ENCODE measurements at places on chromosomes 5 and 9.

- no peak for DNase-seq
Observed at GRCh38 chr9:129235931-129236331, 57.9 kb upstream of the IER5L start.

DNA sequence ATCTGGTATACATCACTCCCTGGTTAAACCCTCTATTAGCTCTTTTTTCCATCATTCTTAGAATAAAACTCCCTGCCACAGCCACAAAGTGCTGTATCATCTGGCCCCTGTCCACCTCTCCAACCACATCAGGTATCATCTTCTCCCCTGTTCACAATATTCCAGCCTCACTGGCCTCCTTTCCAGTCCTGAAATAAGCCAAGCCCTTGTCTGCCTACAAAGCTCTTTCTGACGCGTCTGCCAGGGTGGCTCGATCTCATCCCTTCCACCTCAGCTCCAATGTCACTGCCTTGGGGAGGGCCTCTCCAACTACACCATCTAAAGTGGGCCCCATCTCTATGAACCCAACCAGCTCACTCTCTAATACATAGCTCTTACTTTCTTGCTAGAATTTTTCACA, 21.5 kb downstream of the CDK5RAP2 start:
- DNase-seq: no peak

DNA sequence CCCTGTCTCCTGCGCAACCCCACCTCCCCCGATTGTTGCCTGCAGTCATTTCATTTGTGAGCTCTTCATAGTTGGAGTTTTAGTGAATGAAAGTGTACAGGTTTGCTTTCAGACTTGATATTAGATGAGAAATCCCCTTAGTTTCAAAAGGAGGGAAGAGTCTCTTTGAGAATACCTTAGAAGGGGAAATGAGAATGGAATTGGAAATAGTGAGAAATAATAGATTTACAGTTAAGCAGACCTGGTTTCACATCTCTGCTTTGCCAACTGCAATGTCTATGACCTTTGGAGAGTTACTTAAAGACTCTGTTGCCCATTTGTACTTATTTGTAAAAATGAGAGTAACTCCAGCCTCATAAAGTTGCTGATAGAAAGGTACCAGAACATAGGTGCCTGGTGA, 120.4 kb downstream of the ZNF462 start:
- DNase-seq: no peak

DNA sequence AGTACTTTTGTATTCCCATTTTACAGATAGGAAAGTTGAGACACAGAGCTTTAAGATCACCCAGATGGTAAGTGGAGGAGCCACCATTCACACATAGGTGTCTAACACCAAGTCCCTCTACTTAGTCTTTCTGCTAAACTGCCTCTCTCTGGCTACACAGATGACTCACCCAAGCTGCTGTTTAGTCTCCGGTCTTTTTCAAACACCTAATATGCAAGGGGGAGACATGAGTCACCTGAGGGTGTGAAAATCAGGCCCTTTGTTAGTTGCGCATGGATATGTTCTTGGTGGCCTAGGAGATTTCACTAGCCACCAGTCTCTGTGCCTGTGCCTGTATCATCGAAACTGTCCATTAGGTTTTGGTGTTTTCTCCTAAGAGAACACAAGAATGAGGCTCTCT, 117.8 kb downstream of the MAST4 start:
- DNase-seq: no peak

DNA sequence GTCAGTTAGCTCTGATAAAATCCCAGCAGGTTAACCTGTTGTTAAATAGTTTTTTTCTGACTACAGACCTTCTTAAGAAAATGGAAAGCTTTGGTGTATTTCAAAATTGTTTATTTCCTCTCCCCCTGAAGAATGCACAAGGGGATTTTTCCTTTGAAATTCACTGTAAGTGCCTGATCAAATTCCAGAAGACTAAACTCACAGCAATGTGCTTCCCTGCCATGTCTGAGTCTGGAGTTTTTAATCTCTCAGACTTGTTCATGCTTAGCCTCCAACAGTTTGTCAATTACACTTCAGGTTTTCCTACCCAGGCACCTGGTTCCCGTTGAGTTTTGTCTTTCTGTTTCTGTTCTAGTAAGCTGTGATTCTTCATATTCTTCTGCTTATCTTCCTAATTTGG, 961.6 kb upstream of the CDH18 start:
- no peak for DNase-seq

GRCh38 chr5:85462957-85463356, 1078.3 kb upstream of the EDIL3 start:
- no peak for DNase-seq

DNA sequence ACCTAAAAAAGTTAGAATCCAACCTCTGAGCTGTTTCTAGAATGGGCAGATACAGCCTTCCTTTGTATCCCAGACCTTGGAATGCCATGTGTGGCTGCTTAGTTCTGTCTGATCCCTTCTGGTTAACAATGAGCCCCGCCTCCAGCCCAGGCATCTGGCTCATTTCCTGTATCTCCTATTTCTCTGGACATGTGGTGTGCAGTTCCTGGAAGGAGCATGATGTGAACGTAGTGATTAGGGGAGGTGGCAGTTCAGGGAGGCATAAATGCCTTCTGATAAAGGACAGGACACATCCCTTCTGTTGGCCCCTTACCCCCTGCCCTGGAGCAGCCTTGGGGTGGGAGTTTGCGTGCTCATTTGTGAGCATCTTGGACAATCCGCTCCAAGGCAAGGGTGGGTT, 243.0 kb downstream of the ZSWIM6 start:
- DNase-seq: no peak

Data from stimulated activated CD4-positive, alpha-beta T cell treated with anti-CD3 and anti-CD28 coated beads, Interleukin-1b, Interleukin-23, amount 100 ng/mL, for 24 hours (primary cell).